ENCODE measurements at places on chromosomes 1 and 21. TPM values are rescaled to one million over a fixed set of nuclear protein-coding genes. Genes with fewer than 3 reads are reported as not detected.

DNA sequence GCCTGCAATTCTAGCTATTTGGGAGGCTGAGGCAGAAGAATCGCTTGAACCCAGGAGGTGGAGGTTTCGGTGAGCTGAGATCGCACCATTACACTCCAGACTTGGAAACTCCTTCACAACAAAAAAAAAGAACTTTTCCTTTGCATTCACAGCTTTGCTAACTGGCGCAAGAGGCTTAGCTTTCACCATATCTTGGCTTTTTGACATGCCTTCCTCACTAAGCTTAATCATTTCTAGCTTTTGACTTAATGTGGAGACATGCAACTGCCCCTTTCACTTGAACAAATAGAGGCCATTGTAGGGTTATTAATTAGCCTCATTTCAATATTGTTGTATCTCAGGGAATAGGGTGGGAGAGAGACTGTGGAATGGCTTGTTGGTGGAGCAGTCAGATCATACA is 8.7 kb downstream of the KPNA6 start:
- DNase-seq = no peak

- DNase-seq = no peak
Observed at GRCh38 chr1:5110508-5110907, 456.1 kb downstream of the AJAP1 start.

DNA sequence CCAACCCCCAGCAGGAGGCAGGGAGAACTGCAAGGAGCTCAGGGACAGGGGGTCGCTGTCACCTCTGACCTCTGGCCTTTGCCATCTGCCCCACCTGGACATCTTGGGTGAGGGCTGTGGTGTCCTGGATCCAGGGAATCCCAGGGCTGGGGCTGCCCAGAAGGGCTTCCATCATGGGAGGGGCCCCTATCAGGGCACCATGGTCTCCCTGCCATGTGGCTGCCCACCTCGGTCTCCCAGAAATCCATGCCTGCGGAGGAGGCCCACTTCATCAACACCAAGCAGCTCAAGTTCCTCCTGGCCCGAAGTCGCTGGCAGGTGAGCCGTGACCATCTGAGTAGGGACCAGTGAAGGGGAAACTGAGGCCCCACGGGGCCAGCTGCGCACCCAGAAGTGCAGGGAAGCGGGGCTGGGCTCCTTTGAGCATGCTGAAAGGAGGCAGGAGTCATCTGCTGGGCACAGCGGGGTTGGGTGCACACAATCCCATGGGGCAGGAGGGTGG is 36.1 kb downstream of the TRIM11 start:
- DNase-seq = no peak

- no peak for DNase-seq
Observed at GRCh38 chr21:31136891-31137290, 98.6 kb upstream of the KRTAP19-8 start.

DNA sequence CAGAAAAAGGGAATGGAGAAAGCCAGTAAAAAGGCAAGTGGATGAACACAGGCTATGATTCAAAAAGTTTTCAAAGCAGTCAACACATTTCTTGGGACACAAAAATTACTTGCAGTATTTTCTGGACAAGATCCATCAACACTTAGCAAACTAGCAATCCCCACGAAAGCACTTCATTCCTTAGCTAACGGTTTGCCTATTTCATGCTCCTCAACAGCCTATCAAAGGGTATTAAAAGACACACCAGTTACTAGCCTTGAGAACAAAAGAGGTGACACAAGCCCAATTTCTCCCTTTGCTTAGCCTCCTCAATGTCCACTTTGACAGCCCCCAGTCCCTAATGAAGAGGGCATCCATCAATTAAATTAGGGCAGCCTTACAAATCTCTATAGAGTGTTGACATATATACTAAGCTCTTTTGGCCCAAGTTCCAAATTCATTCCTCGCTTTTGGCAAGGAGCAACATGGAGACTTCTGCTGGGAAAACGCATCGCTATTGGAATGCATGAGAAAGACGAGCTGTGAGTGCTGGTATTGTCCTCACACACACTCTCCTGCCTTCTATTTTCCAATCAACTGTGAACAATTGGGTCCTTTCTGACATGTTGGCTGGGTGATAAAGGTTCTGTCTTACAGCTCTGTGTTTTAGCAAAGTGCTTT is 180.0 kb downstream of the TNR start:
- DNase-seq = no peak

DNA sequence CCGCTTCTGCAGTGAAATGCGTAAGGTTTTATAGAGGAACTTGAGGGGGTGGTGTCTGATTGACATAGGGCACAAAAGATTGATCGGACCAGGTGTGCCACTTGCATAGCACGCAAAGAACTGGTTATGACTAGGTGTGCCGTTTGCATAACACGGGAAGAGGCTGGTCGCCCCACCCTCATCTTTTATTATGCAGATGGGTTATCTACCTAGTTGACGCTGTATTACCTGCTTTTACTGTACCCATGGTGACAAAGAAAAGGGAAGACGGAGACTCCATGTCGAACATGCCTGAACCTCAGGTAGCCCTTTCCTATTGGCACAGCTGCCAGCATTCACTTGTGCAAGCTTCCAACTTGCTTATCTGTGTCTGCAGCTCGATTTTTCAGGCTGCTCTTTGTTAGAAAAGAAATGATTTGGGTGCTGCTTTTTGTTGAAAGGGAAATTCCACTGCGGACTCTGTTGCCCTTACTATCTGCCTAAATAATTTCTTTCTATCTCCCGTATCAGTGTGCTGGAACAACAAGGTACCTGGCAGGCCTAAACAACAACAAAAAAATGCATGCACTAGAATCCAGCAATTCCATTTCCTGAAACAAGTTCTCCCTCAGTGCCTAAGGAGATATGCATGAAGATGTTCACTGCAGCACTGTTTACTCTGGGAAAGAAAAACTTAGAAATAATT is 194.4 kb upstream of the KAZN start:
- no peak for DNase-seq

DNA sequence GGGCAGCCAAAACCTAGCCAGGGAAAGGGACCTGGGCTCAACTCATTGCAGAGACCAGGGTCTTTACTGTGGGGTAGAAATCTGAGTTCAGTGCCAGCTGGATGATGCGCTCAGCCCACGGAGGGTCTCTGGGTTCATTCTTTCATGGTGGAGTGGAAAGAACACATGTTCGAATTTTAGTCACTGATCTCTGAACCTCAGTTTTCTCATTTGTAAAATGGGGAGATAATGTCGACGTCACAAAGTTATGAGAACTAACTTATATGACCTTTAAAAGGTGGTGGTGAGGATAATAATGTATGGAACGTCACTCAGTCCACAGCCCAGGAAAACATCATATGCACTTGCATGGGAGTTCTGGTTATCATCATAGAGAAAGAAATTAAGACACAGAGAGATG is 1.2 kb upstream of the TAL1 start:
- DNase-seq = no peak

Gene KRTAP21-1
- total RNA-seq = not detected

Gene IGSF9
- 0.89 TPM for total RNA-seq

Measured in A172 (cell line).